ENCODE measurements at places on chromosomes 2 and 18.

DNA sequence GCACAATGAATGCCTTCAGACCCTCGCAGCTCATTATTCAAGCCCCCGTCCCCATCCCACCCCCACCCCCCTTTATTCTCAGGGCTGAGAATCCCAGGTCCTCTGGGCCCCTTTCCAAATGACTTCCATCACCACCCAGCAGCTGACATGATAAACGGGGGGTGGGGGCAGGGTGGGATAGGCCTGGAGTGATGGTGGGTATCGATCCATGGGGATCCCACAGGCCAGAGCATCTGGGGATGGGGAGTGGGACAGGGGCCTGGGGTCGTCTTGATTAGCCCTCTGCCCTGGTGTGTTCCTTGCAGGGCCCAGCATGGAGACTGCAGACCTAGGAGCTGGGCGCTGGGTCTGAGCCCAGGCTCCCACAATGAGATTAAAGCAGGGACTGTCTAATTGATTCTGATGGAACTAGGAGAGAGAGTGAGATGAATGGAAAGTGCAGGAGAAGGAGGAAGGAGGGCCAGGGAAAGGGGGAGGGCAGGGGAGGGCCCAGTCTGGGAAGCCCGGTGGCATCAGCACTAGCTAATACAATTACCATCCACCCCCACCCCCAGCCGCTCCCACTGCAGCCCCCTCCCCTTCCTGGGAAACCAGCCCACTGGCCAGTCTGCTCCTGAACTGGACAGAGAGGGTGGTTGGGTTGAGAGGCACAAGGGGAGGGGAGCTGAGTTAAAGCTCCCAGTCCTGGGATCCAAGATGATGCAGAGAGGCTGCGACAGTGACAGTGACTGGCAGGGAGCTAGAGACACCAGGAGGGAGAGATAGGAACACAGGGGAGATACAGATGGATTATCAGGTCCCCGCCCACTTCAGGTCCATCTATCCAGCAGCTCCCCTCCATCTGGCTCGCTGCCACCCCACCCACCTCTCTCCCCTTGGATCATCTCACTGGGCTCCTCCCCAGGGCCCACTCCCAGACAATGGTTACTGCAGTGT, 13.1 kb upstream of the TNS1 start:
- DNase-seq: no peak

- DNase-seq: no peak
Measured at GRCh38 chr2:49004036-49004626, 150.2 kb downstream of the FSHR start.

GRCh38 chr18:7572822-7573221, 5.7 kb downstream of the PTPRM start:
- peak; percentile 27 for DNase-seq

GRCh38 chr2:203022751-203023150, 8.1 kb downstream of the NBEAL1 start:
- DNase-seq: peak; percentile 38

DNA sequence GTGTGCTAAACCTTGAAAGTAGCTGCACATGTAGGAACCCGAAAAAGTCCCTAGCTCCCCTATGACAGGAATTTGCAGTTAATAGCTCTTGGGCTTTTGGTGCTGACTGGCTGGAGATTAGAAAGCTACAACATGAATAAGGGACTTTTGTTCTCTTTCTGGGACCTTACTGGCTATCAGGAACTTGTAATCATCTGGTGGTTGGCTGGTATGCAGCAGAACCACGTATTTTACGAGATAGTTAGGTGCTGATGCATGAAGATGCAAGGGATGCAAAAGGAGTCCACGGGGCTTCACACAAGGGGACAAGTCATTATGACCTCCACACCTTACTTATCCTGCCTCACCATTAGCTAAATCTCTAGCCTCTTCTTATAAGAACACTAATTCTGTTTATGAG, 190.2 kb upstream of the NRXN1 start:
- DNase-seq: no peak

DNA sequence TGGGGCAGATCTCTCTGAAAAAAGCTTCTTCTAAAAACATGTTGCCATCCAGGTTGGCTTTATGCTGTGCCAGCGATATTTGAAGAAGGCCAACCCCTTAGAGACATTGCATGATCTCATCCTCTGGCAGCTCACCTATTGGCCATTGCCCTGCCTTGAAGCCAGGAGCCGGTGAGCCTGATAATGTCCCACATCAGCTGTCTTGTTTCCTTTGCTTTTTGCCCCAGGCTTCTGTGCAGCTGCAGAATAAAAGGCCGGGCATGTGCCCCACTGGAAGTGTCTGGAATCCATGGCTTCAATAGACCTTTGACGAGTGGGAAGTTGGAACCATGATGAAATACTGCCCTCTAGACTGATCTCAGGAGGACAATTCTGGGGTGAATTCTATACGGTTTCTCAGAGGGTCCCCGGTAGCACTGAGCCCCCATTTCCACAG, 523.5 kb upstream of the ZEB2 start:
- no peak for DNase-seq

- peak; percentile 21 for DNase-seq
Measured at GRCh38 chr18:24974431-24974830, 377.5 kb downstream of the ZNF521 start.

- no peak for DNase-seq
Measured at GRCh38 chr2:197904446-197904845, 100.1 kb downstream of the PLCL1 start.

GRCh38 chr2:240013343-240013742, 11.8 kb downstream of the NDUFA10 start:
- DNase-seq: peak; percentile 23

GRCh38 chr2:59866436-59866835, 687.0 kb downstream of the BCL11A start:
- DNase-seq: no peak

DNA sequence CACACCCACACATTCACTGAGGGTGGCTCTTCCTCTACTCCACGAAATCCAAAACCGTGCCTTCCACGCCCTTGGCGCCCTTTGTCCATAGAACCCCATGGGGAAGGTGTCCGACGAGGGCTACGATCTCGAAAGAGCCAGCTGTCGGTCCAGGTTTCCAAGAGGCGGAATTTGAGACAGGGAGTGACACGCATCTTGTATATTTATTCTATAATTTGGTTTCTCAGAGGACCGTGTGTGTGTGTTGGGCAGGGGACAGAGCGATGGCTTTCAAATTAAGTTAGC, 726 bp downstream of the C2orf69 start:
- DNase-seq: no peak

- DNase-seq: no peak
Measured at GRCh38 chr2:17916584-17916983, 38.1 kb downstream of the KCNS3 start.

DNA sequence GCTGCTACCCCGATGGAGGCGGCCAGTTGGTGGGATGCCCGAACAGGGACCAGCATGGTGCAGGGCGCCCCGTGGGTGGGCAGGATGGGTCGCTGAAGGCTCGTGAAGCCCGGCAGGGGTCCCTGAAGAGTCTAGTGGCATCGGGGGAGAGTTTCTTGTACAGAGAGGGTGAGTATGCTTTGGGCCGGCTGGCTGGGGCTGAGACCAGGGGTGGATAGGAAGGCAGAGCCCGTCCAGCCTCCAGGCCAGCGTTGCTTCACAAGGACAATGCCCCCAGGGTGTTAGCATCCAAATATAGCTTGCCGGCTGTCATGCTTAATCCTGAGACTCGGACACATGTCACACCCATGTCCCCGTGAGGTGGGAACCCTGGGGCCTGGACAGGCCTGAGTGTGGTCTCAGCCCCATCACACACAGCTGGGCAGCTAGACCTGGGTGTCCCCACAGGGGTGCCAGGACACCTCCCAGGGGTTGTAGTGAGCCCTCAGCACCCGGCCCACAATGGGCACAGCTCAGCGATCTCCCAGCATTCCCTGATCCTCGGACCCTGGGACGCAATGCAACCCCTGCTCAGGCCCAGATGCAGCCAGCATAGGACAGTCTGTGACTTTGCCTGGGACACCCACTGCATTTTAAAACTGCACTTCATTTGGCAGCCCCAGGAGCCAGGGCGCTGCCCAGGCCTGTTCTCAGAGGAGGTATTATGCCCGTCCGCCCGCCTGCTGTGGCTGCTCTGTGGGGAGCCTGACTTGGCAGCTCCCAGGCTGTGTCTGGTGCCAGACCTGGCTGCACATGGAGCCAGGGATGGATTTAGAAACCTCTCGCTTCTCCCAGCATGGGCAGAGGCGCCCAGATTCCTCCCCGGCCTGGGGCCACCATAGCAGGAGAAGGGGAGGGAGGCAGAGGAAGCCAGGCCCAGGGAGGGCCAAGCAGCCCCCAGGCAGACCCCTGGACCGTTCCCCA, 36.4 kb downstream of the RAMP1 start:
- DNase-seq: peak; percentile 30

- DNase-seq: peak; percentile 56
Measured at GRCh38 chr2:206642075-206643025, at the start of gene FAM237A. TSS of gene FAM237A (plus strand) at chr2:206642487. CDS start at chr2:206644237, 1,750 bp downstream.
